ENCODE measurements at places on chromosomes 5 and 9.

GRCh38 chr9:6899274-6899673, 141.5 kb downstream of the KDM4C start:
- no peak for DNase-seq
- H3K27me3 ChIP-seq = no peaks in the 10 kb centered on the region
- H3K27ac ChIP-seq = no peak overlapping the region
- H3K4me1 ChIP-seq = no peaks in the 10 kb centered on the region
- no peak overlapping the region for H3K4me3 ChIP-seq
- H3K36me3 ChIP-seq = peaks cover 2% of the 10 kb centered on the region

GRCh38 chr9:5799314-5799713, 33.6 kb downstream of the ERMP1 start:
- peak overlapping the region; percentile 7 for H3K27ac ChIP-seq
- no peak overlapping the region for H3K4me3 ChIP-seq
- peaks cover 34% of the 10 kb centered on the region for H3K36me3 ChIP-seq
- peaks cover 13% of the 10 kb centered on the region for H3K4me1 ChIP-seq

- no peak for DNase-seq
- no peaks in the 10 kb centered on the region for H3K4me1 ChIP-seq
- H3K27ac ChIP-seq = no peak overlapping the region
- no peaks in the 10 kb centered on the region for H3K36me3 ChIP-seq
- no peak overlapping the region for H3K4me3 ChIP-seq
Measured at GRCh38 chr9:135299651-135300345, 179.8 kb upstream of the PPP1R26 start.

DNA sequence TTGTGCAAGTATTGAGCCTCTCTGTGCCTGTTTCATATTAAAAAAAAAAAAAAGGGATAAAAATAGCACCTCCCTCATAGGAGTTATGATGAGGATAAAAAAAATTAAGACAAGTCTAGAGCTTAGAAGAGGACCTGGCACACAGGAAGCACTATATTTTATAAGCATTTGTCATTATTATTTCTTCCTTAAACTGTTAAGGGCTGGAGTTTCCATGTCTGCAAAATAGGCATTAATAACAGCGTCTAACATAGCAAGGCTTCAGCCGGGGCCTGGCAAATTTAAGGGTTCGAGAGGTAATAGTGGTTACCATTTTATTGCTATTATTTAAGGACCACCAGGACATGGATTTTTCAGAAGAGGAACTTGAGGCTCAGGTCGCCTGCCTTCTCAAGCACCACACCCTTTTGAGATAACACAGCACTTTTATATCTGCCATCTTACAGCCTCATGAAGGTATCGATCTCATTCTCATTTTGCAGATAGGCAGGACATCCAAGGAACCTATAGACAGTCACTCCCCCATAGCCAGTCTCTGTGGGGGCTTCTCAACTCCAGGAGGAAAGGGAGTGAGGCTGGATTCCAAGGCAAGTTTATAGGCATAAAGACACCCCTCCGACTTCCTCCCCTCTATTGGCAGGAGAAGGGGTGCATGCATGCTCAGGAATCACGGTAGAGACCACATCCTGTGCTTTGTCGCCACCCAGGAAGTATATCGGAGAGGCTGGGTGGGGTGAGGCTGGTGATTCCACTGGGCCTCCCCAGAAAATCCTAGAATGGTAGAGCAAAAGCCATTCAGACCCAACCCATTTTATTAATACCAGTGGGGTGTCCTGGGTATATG, 2.4 kb downstream of the ANXA6 start:
- DNase-seq = peak; percentile 55
- no peaks in the 10 kb centered on the region for H3K27me3 ChIP-seq
- H3K36me3 ChIP-seq = peaks cover 5% of the 10 kb centered on the region
- H3K27ac ChIP-seq = no peak overlapping the region
- H3K4me1 ChIP-seq = peaks cover 25% of the 10 kb centered on the region

- no peaks in the 10 kb centered on the region for H3K27me3 ChIP-seq
- H3K27ac ChIP-seq = no peak overlapping the region
- no peaks in the 10 kb centered on the region for H3K36me3 ChIP-seq
- no peaks in the 10 kb centered on the region for H3K4me1 ChIP-seq
Measured at GRCh38 chr5:100706776-100707175, 171.6 kb downstream of the FAM174A start.

GRCh38 chr9:95609426-95609825, 92.7 kb upstream of the PTCH1 start:
- H3K27ac ChIP-seq = no peak overlapping the region
- H3K4me3 ChIP-seq = no peak overlapping the region
- no peaks in the 10 kb centered on the region for H3K27me3 ChIP-seq
- H3K4me1 ChIP-seq = no peaks in the 10 kb centered on the region

- H3K27me3 ChIP-seq = no peaks in the 10 kb centered on the region
- no peak overlapping the region for H3K27ac ChIP-seq
- no peaks in the 10 kb centered on the region for H3K4me1 ChIP-seq
- no peaks in the 10 kb centered on the region for H3K36me3 ChIP-seq
- H3K4me3 ChIP-seq = no peak overlapping the region
Measured at GRCh38 chr5:18605186-18605585, 970.9 kb downstream of the TAF11L14 start.

DNA sequence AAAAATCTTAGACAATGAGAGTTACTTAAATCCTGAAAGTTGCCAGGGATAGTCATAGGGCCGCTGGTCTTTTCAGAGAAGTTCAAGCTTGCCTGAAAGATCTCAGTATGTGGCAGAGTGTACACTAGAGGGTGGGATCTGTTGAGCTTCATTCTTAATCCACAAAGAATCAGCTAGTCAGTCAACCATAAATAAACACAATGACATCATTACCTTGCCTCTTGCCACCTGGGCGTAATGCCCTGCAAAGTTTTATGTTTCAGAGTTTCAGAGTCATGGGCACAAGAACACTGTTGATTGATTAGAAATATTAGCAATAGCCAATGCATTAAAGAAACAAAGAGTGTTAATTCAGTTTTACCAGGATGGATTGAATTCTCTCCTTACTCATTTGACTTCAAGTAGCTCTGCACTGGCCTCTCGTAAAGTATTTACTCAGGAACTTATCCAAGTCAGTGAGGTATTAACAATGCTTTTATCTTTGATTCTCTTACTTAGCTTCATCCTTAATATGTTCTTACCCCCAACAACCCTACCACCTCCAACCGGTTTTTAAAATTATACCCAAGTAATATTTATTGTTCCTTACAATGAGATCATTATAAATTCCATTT, 14.3 kb upstream of the ANXA1 start:
- H3K36me3 ChIP-seq = no peaks in the 10 kb centered on the region
- no peak overlapping the region for H3K4me3 ChIP-seq
- peaks cover 8% of the 10 kb centered on the region for H3K4me1 ChIP-seq
- no peaks in the 10 kb centered on the region for H3K27me3 ChIP-seq
- no peak for DNase-seq

GRCh38 chr9:36862206-36863145, 171.6 kb downstream of the PAX5 start:
- peaks cover 3% of the 10 kb centered on the region for H3K27me3 ChIP-seq
- DNase-seq = peak; percentile 26
- H3K27ac ChIP-seq = no peak overlapping the region
- no peak overlapping the region for H3K4me3 ChIP-seq

GRCh38 chr5:34053571-34054399, 10.8 kb upstream of the C1QTNF3 start:
- DNase-seq = no peak
- H3K36me3 ChIP-seq = peaks cover 9% of the 10 kb centered on the region
- no peaks in the 10 kb centered on the region for H3K4me1 ChIP-seq
- no peaks in the 10 kb centered on the region for H3K27me3 ChIP-seq

GRCh38 chr5:140040358-140040757, 2.7 kb downstream of the NRG2 start:
- H3K4me3 ChIP-seq = no peak overlapping the region
- peaks cover 4% of the 10 kb centered on the region for H3K4me1 ChIP-seq
- DNase-seq = no peak
- H3K27me3 ChIP-seq = peaks cover 25% of the 10 kb centered on the region
- H3K27ac ChIP-seq = no peak overlapping the region
- no peaks in the 10 kb centered on the region for H3K36me3 ChIP-seq

GRCh38 chr5:86232246-86232645, 385.5 kb upstream of the COX7C start:
- H3K27ac ChIP-seq = no peak overlapping the region
- no peaks in the 10 kb centered on the region for H3K27me3 ChIP-seq
- no peak overlapping the region for H3K4me3 ChIP-seq
- H3K4me1 ChIP-seq = no peaks in the 10 kb centered on the region
- no peaks in the 10 kb centered on the region for H3K36me3 ChIP-seq

DNA sequence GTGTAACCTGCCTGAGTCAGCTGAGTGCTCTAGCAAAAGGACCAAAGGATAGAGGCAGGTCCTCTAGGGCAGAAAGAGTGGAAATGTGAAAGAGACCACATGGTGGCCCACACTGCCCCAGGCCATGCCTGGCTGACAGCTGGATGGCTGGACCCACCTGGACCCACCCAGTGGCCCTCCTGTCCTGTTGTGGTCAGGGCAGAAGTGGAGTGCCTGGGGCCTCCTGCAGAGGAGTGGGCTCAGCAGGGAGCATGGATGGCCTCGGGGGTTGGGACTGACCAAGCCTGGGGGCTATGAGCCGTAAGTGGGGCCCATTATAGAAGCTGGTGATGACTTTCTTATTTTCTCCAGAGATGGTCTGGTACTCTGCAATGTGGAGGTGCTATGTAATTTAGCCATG, 55.7 kb upstream of the FAM120AOS start:
- no peak overlapping the region for H3K4me3 ChIP-seq
- H3K27me3 ChIP-seq = no peaks in the 10 kb centered on the region
- DNase-seq = no peak

DNA sequence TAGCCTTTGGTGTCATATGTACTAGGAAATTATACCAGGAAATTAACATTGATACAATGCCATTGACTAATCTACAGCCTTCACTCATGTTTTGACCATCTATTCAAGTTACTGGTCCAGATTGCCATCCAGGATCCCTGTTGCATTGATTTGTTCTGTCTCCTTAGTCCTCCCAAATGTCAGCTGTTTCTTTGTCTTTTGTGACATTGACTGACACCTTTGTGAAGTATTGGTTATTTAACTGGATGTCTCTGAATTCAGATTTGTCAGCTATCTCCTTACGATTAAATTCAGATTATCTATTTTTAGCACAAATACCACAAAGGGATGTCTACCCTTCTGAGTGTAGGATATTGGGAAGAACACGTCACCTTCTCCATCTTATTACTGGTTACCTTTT, 73.7 kb upstream of the CTNND2 start:
- DNase-seq = no peak
- no peak overlapping the region for H3K4me3 ChIP-seq
- H3K36me3 ChIP-seq = no peaks in the 10 kb centered on the region
- no peaks in the 10 kb centered on the region for H3K4me1 ChIP-seq

GRCh38 chr9:125974705-125975104, 227.5 kb downstream of the PBX3 start:
- no peak overlapping the region for H3K27ac ChIP-seq
- DNase-seq = no peak
- H3K4me1 ChIP-seq = no peaks in the 10 kb centered on the region

GRCh38 chr5:87076931-87077330, 190.8 kb upstream of the RASA1 start:
- H3K36me3 ChIP-seq = no peaks in the 10 kb centered on the region
- H3K27ac ChIP-seq = no peak overlapping the region
- no peak for DNase-seq
- no peaks in the 10 kb centered on the region for H3K27me3 ChIP-seq
- H3K4me3 ChIP-seq = no peak overlapping the region

- no peaks in the 10 kb centered on the region for H3K27me3 ChIP-seq
- H3K4me3 ChIP-seq = no peak overlapping the region
- no peaks in the 10 kb centered on the region for H3K4me1 ChIP-seq
Measured at GRCh38 chr9:88741335-88741734, 206.4 kb downstream of the NXNL2 start.

DNA sequence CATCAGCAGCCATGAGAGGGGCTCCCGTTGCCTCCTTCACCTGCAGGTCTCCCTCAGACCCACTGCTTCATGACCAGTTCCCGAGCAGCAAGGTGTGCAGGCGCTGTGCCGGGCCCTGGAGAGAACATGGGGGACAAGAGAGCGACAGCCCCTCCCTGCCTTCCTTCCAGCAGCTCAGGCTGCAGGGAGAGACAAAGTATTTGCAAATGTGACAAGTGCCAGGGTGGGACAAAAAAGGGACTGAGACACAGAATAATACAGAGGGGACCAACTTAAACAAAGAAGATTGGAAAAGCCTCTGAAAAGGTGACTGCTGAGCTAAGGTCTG, 22.5 kb upstream of the VDAC1 start:
- no peak for DNase-seq
- no peaks in the 10 kb centered on the region for H3K4me1 ChIP-seq
- no peaks in the 10 kb centered on the region for H3K36me3 ChIP-seq
- H3K27me3 ChIP-seq = no peaks in the 10 kb centered on the region
- no peak overlapping the region for H3K4me3 ChIP-seq

GRCh38 chr9:20664501-20664900, 19.6 kb upstream of the FOCAD start:
- H3K4me1 ChIP-seq = peaks cover 4% of the 10 kb centered on the region
- H3K27me3 ChIP-seq = no peaks in the 10 kb centered on the region
- no peak overlapping the region for H3K4me3 ChIP-seq
- no peak overlapping the region for H3K27ac ChIP-seq
- H3K36me3 ChIP-seq = no peaks in the 10 kb centered on the region

- no peaks in the 10 kb centered on the region for H3K27me3 ChIP-seq
- H3K4me3 ChIP-seq = no peak overlapping the region
- H3K4me1 ChIP-seq = no peaks in the 10 kb centered on the region
- no peaks in the 10 kb centered on the region for H3K36me3 ChIP-seq
- no peak for DNase-seq
- no peak overlapping the region for H3K27ac ChIP-seq
Measured at GRCh38 chr5:58622936-58623871, 40.3 kb downstream of the RAB3C start.

DNA sequence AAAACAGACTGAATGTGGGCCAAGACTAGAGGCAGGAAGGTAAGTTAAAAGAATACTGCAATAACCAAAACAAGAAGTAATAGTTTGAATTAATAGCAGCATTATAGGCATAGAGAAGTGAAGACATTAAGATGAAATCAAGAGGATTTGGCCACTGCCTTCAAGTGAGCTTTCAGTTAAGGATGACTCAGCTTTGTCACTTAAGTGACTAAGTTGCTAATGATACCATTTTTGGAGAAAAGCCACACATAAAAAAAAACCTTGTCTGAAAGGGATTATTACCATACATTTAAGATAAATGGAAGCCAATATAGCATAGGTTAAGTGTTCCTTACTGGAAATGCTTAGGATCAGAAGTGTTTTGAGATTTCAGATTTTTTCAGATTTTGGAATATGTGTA, 57.0 kb downstream of the ECPAS start:
- peaks cover 21% of the 10 kb centered on the region for H3K36me3 ChIP-seq
- DNase-seq = peak; percentile 5
- no peaks in the 10 kb centered on the region for H3K4me1 ChIP-seq
- H3K4me3 ChIP-seq = no peak overlapping the region
- no peak overlapping the region for H3K27ac ChIP-seq
- no peaks in the 10 kb centered on the region for H3K27me3 ChIP-seq

- H3K4me3 ChIP-seq = no peak overlapping the region
- peaks cover 41% of the 10 kb centered on the region for H3K27me3 ChIP-seq
- no peak for DNase-seq
- H3K4me1 ChIP-seq = no peaks in the 10 kb centered on the region
- H3K36me3 ChIP-seq = no peaks in the 10 kb centered on the region
Measured at GRCh38 chr9:116156621-116157314, 3.2 kb downstream of the PAPPA start.
